Stimulated activated CD8-positive, alpha-beta memory T cell treated with anti-CD3 and anti-CD28 coated beads, Interleukin-15, amount 100 ng/mL, for 1 hour (primary cell): ENCODE measurements at places on chromosomes 3 and 15.

GRCh38 chr15:69038508-69038907 lies 24.0 kb downstream of the NOX5 start:
- DNase-seq: no peak

DNA sequence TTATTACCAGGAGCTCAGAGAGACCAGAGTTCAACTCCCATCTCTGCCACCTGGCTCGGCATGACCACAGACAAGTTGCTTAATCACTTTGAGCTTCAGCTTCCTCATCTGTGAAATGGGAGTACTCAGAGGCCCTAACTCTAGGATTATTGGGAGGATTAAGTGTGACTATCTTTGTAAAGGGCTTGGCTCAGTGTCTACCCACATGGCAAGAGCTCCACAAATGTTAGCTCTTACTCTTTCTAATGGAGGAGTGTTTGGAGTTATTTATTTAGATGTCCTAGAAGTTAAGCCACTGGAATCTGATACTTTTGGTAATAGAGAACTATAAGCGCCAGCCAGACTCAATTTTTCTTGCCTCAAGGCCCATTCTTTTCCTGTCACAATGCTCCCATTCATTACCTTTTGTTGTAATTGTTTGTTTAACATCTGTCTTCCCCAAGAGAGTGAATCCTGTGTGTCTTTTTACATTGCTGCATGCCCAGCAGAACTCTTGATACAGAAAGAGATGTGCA lies 12.3 kb upstream of the LMCD1 start:
- no peak for DNase-seq

DNA sequence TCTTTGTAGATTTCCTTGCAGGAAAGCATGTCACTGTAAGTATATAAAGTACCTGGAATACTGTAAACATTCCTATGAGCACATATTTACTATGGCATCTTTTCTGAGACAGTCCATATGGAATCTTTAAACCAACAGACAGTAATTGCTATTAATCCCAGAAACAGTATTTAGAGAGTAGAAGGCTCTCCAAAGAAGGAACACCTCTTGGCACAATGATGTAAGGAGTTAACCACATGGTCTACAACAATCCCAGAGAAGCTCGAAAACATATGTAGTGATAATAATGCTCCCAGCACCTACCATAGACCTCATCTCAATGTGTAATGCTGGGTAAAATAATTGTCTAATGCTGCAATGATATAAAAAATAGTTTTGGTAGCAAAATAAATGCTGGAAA lies 95.8 kb upstream of the IL12A start:
- no peak for DNase-seq

DNA sequence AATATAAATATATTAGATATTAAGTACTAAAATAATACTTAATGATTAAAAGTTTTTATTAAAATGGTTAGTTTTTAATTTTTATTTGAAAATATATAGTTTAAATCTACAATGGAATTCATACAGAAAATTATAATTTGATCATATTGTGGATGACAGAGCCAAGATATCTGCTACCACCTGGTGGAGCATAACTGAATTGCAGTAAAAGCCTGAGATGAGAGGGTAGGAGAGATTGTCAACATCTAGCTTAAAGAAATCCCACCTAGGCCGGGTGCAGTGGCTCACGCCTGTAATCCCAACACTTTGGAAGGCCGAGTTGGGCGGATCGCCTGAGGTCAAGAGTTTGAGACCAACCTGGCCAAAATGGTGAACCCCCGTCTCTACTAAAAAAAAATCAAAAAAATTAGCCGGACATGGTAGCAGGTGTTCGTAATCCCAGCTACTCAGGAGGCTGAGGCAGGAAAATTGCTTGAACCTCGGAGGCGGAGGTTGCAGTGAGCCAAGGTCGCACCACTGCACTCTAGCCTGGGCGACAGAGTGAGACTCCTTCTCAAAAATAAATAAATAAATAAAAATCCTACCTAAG lies 25.1 kb upstream of the CSTA start:
- DNase-seq: no peak

- DNase-seq: no peak
Measured at GRCh38 chr3:123161167-123161566, 40.6 kb upstream of the SEC22A start.

DNA sequence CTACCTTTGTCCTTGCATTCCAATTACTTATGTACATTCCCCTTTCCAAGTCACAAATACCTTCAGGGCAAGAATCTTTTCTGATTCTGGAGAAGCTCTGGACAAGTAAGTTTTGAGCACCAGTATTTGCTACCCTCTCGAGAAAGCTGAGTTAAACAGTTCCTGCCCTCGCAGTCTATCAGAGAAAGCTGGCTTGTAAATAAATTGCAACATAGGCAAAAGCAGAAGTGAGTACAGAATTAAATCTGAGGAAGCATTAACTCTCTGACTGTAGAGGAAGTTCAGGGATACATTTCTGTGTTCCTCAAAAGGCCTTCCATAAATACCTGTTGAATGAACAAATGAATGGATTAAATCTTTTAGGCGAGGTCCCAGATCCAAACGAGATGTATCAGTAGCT lies 1.2 kb downstream of the OSBPL11 start:
- DNase-seq: no peak

- no peak for DNase-seq
Measured at GRCh38 chr3:139526146-139526545, 13.4 kb downstream of the RBP1 start.

DNA sequence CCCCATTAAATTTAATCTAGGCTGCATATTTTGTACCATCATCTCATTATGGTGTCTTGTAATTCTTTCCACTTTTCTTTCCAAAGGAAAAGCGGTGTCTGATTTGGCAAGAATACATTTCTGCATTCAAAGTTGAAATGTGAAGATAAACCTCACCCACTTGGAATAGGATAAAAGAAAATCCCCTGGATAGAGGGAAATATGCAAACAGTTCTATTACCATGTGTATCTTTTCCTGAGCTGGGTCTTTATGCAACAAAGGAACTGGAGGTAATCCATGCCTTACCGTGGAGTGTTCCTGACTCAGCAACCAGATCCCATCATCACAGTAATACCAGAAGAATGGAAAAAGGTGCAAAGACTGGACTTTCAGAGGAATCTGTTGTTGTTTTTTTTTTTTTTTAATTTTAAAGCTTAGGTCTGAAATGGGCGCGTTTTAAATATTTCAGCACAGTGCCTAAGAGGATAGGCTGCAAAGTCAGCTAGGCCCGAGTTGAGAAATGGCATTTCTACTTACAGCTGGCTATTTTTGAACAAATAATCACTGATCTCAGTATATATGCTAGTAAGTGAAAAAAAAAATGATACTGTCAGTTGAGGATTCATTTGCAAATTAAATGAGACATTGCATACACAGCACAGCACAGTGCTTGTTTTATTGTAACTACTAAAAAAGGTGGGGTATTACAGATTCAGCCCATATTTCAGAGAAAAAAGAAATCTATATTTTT lies 55.5 kb upstream of the ADAMTS9 start:
- DNase-seq: no peak

DNA sequence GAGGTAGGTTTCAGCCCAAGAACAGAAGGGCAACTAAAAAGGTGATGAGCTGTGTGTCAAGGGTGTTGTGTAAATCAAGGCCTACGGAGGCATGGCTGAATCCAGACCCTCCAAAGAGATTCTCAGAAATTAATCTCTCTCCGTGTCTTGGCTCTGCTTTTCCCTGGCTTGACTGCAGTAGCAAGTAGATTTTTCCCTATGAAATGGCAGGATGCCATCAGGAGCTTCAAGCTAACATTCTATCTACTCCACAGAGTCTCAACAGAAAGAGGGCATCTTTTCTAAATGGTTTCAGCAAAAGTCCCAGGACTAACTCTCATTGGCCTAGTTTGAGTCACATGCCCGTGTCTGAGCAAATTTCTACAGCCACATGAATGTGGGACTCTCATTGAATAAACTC lies 58.3 kb downstream of the LSM3 start:
- DNase-seq: no peak

- DNase-seq: no peak
Measured at GRCh38 chr3:31836131-31837075, 144.7 kb downstream of the OSBPL10 start.

- no peak for DNase-seq
Measured at GRCh38 chr3:150180334-150180733, 209.6 kb upstream of the PFN2 start.

- no peak for DNase-seq
Measured at GRCh38 chr15:70406617-70407335, 309.1 kb upstream of the TLE3 start.

DNA sequence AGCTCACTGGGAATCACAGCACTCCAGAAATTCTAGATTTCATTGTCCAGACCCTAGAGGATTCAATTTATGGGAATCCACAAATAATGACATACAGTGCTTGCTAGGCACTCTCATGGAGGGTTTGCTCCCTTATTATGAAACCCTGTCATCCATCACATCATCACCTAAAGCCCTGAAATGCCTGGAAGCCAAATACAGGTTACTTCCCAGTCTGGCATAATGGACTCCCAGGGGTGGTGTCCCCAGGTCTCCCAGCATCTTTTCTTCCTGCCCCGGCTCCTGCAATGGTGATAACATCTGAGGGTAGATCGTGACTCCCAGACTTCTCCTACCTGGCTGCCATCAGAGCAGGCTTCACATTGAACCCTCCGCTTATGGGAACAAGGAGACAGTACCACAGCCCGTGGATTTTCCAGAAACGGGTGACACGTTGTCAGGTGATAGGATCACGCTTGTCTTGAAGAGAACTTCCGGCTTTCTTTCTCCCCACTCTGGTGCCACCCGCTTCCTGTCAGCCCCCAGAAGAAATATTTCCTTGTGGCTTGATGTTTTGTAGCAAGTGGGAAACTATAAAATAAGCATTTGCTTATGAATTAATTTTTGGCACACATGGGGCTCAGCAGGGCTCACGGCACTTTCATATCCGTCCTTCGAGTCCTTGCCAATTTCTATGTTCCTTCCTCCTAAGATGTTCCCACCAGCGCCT lies 238.7 kb upstream of the BHLHE40 start:
- no peak for DNase-seq

DNA sequence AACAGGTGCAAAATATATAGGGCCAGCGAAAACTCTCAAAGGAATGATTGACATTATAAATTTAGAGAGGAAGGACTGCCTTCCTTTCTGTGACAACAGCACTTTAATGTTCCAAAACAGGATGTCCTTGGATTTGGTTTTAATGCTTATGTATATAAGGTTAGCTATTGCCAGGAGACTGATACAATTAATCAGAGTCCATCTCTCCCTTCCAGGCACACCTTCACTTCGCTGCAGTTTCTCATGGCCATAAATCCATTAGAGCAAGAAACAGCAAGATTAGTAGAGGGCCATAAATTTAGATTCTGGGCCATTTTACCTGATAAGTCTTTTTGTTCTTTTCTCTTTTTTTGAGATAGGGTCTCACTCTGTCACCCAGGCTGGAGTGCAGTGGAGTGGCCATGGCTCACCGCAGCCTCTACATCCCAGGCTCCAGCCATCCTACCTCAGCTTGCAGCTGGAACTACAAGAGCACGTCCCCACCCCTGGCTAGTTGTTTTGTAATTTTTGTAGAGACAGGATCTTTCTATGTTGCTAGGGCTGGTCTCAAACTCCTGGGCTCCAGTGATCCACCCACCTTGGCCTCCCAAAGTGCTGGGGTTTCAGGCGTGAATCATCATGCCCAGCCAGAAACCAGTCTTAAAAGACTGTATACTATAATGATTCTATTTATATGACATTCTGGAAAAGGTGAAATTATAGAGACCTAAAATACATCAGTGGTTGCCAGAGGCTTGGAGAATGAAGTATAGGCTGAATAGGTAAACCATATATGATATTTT lies 15.7 kb upstream of the TFRC start:
- no peak for DNase-seq

DNA sequence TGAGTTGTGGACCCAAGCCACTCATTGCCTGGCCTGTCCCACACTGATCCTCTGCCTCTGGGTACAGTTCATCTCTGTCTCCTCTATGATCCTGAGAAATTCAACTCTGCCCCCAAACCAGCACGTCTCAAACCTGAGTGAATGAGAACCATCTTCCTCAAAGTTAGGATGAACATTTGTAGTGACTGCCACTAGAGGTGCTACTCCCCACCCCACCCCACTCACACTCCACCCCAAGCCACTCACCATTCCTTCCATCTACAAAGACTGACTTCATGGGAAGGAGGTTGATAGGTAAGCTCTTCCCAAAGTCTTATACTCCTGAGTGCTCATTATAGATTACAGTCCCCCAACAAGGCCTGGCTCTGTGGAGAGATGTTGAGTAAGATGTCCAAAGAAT lies 43.8 kb downstream of the NEK10 start:
- DNase-seq: no peak

- no peak for DNase-seq
Measured at GRCh38 chr15:35956056-35956455, 410.1 kb upstream of the DPH6 start.

GRCh38 chr3:188627652-188628051 lies 473.7 kb downstream of the LPP start:
- DNase-seq: no peak

DNA sequence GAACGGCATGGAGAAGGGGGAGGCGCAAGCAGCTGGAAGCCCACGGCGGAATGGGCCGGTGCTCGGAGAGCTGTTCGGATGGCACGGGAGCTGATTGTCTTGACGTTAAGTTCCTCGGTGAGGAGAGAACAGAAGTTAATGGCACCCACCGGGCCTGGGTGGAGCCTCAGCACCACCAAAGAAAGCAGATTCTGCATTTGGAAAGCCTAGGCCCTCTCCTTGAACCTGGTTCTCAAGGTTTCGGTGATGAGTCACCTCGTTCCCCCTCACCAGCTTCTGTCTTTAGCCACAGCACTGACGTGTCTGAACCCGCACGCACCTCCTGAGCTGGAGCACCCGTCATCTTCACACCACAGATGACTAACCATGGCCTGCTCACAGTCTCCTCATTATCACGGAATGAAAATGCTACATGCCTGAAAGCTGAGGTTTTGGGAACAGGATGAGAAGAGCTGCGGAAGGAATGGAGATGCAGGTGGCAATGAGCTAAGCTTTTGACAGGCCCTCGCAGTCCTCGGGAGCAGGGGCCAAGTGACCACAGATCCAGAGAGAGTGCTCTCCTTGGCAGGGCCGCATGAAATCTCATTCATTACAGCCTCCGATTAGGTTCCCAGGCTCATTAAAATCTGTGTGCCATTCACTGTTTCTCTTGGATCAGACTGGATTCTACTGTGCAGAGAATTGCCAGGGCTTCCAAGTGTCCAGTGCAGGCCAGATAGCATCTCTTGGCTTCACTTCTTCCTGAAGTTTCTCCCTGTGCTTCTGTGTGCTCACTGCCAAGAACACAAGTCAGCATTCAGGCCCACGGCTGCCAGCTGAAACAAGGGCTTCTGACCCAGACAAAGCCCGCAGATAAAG lies 96.3 kb upstream of the DLG1 start:
- DNase-seq: no peak

- DNase-seq: no peak
Measured at GRCh38 chr3:141057436-141057835, 6.3 kb downstream of the SPSB4 start.

- no peak for DNase-seq
Measured at GRCh38 chr3:157160658-157161424, 894 bp upstream of the CCNL1 start.

GRCh38 chr3:8423307-8423706 lies 78.3 kb upstream of the LMCD1 start:
- no peak for DNase-seq
